ENCODE measurements at places on chromosomes 13 and 19. TPM values are rescaled to one million over a fixed set of nuclear protein-coding genes. Genes with fewer than 3 reads are reported as not detected.

Gene ACER1
- total RNA-seq, result not detected

Gene SLC10A2
- not detected for total RNA-seq

Gene SHISA2
- total RNA-seq, result 0.12 TPM

Gene ARHGAP33
- total RNA-seq, result 2.8 TPM

Gene ZNF557
- 3.5 TPM for total RNA-seq

Gene CPAMD8
- 7.0 TPM for total RNA-seq

Gene ZNF274
- total RNA-seq, result 25.6 TPM

Gene LGALS14
- not detected for total RNA-seq

Gene TGFBR3L
- total RNA-seq, result 2.1 TPM

GRCh38 chr13:110535526-110535925 is 26.0 kb downstream of the RAB20 start:
- H3K27ac ChIP-seq, result no peak overlapping the region
- H3K27me3 ChIP-seq, result no peaks in the 10 kb centered on the region
- H3K4me3 ChIP-seq, result no peak overlapping the region
- peaks cover 28% of the 10 kb centered on the region for H3K4me1 ChIP-seq
- no peaks in the 10 kb centered on the region for H3K36me3 ChIP-seq

DNA sequence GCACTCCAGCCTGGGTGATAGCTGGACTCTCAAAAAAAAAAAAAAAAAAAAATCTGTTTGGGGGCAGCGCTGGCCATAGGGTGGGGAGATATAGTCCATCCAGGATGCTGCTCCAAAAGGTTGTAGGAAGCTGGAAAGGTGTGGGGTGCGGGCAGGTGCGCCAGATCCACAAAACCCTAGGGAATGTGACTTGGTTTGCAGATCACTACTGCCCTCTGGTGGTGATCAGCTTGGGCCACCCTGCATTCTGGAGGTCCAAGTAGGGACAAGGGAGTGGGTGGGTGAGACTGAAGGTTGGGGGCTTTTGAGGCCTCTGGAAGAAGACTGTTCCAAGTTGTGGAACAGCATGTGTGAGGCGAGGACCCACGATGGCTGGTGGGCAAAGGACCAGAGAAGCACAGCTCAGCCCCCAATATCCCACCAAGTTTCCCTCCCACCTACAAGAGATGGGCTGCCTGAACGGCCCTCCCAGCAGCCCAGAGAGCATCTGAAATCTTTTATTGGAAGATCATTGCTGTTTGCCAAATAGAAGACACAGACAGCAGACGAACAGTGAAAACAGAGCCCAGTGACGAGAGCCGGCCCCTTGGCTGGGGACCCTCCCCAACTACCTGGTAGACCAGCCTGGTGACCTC is 10.4 kb upstream of the TYK2 start:
- peak; percentile 45 for DNase-seq
- no peak overlapping the region for H3K4me3 ChIP-seq
- H3K27me3 ChIP-seq, result no peaks in the 10 kb centered on the region
- no peak overlapping the region for H3K27ac ChIP-seq
- H3K4me1 ChIP-seq, result peaks cover 8% of the 10 kb centered on the region
- H3K36me3 ChIP-seq, result peaks cover 56% of the 10 kb centered on the region

GRCh38 chr19:11020982-11021759 is 60.3 kb downstream of the SMARCA4 start:
- no peaks in the 10 kb centered on the region for H3K4me1 ChIP-seq
- no peak for DNase-seq
- no peaks in the 10 kb centered on the region for H3K27me3 ChIP-seq
- no peaks in the 10 kb centered on the region for H3K36me3 ChIP-seq
- H3K27ac ChIP-seq, result no peak overlapping the region
- no peak overlapping the region for H3K4me3 ChIP-seq

DNA sequence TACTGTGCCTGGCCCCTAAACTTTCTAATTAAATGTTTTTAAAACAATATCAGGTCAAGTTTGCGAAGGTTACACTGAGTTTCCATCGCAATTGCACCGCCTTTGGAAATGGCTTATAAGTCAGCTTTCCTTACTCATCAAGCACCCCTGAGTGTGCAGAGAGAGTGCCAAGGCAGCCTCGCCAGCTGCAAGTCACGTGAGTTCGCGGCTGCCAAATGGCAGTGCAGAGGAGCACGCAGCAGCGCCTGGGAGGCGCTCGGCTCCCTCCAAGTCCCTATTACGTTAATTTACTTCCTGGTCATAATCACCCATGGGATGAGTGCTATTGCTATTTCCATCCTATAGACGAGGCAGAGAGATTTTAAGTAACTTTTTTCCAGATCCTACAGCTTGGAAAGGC is 319.6 kb downstream of the TEX29 start:
- H3K27me3 ChIP-seq, result peaks cover 6% of the 10 kb centered on the region
- DNase-seq, result no peak
- no peaks in the 10 kb centered on the region for H3K36me3 ChIP-seq
- H3K4me1 ChIP-seq, result no peaks in the 10 kb centered on the region
- no peak overlapping the region for H3K27ac ChIP-seq

- no peaks in the 10 kb centered on the region for H3K27me3 ChIP-seq
- no peak overlapping the region for H3K27ac ChIP-seq
- no peak overlapping the region for H3K4me3 ChIP-seq
- no peaks in the 10 kb centered on the region for H3K36me3 ChIP-seq
- no peak for DNase-seq
These were observed 389.2 kb downstream of the NDFIP2 start for GRCh38 chr13:79870123-79870522.

- no peak overlapping the region for H3K4me3 ChIP-seq
- H3K36me3 ChIP-seq, result no peaks in the 10 kb centered on the region
These were observed 1.2 kb downstream of the SLC7A9 start for GRCh38 chr19:32868206-32868950.

DNA sequence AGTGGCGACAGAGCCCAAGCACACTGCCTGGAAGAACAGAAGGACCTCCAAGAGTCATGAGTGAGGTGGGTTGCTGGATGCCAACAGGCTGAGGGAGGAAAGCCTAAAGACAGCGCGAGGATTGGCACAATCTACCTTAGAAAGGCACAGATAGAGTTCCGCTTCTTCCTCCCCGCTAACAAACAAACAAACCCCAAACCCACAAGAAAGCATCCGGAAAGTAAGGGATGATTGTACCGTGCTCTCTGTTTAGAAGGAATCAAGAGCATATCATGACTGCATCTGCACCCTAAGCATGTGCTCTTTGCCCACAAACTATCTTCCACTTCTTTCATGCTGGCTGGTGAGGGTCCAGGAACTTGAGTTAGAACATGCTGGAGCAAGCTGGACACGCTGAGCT is 233.0 kb upstream of the KLF12 start:
- no peaks in the 10 kb centered on the region for H3K27me3 ChIP-seq
- H3K4me1 ChIP-seq, result no peaks in the 10 kb centered on the region
- no peak overlapping the region for H3K27ac ChIP-seq
- no peaks in the 10 kb centered on the region for H3K36me3 ChIP-seq
- DNase-seq, result no peak

GRCh38 chr19:32318884-32319520 is 26.4 kb upstream of the ZNF507 start:
- no peak overlapping the region for H3K4me3 ChIP-seq
- no peaks in the 10 kb centered on the region for H3K4me1 ChIP-seq
- H3K36me3 ChIP-seq, result no peaks in the 10 kb centered on the region
- no peak overlapping the region for H3K27ac ChIP-seq

- H3K4me1 ChIP-seq, result no peaks in the 10 kb centered on the region
- no peak overlapping the region for H3K4me3 ChIP-seq
- no peak overlapping the region for H3K27ac ChIP-seq
- DNase-seq, result no peak
- H3K36me3 ChIP-seq, result no peaks in the 10 kb centered on the region
These were observed 531.4 kb upstream of the NBEA start for GRCh38 chr13:34410678-34411077.

GRCh38 chr19:50039968-50040367 is 14.2 kb downstream of the ZNF473 start:
- no peaks in the 10 kb centered on the region for H3K27me3 ChIP-seq
- H3K36me3 ChIP-seq, result peaks cover 20% of the 10 kb centered on the region
- no peak overlapping the region for H3K4me3 ChIP-seq
- no peak for DNase-seq

DNA sequence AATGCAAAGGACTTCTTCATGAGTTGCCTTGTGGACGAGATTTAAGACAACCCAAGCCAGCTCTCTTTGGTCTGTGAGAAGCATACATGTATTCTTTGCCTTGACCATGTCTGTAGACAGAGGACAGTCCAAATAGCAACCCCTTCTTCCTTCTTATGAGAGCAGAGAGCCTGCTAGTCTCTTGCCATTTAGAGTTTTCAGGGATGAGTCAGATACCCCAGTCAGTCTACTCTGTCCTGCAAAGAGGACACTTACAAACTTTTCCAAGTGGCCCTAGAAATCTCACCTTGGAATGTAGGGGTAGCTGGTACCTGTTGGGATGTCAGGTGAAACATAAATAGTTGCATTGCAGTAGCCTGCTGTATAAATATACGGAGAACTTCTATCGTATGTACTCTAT is 36.7 kb downstream of the DNAJC3 start:
- no peaks in the 10 kb centered on the region for H3K4me1 ChIP-seq
- no peaks in the 10 kb centered on the region for H3K27me3 ChIP-seq
- H3K4me3 ChIP-seq, result no peak overlapping the region
- peaks cover 11% of the 10 kb centered on the region for H3K36me3 ChIP-seq

DNA sequence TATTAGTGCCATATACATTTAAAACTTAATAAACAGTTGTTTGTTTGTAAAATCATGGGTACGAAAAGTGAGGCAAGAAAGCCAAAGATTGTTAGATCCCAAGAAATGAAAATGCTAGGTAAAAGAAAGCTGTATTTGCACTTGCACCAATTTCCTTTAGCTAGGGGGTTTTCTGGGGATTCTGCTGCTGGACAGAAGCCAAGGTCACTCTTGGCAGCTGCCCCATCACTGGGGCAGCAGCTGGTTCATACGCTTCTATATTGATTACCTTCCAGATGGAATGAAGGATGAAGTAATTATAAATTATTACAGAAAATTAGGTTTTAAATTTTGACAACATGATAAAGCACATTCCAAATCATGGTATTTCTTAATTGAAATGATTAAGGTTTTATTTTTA is 127.4 kb downstream of the SLITRK5 start:
- no peak overlapping the region for H3K27ac ChIP-seq
- DNase-seq, result no peak
- H3K4me3 ChIP-seq, result no peak overlapping the region

DNA sequence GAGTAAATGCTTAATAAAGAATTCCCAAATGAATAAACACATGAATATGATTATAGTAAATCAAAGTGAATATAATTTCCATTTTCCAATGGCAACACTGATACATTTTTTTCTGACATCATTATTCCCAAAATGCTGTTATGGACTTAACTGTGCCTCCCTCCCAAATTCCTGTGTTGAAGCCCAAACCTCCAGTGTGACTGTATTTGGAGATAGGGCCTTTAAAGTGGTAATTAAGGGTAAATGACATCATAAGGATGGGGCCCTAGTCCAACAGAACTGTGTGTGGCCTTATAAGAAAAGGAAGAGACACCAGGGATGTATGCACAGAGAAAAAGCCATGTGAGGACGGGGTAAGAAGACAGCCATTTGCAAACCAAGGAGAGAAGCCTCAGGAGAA is 19.1 kb upstream of the CCNA1 start:
- H3K27me3 ChIP-seq, result no peaks in the 10 kb centered on the region
- no peaks in the 10 kb centered on the region for H3K36me3 ChIP-seq
- DNase-seq, result no peak
- H3K4me3 ChIP-seq, result no peak overlapping the region
- no peak overlapping the region for H3K27ac ChIP-seq

DNA sequence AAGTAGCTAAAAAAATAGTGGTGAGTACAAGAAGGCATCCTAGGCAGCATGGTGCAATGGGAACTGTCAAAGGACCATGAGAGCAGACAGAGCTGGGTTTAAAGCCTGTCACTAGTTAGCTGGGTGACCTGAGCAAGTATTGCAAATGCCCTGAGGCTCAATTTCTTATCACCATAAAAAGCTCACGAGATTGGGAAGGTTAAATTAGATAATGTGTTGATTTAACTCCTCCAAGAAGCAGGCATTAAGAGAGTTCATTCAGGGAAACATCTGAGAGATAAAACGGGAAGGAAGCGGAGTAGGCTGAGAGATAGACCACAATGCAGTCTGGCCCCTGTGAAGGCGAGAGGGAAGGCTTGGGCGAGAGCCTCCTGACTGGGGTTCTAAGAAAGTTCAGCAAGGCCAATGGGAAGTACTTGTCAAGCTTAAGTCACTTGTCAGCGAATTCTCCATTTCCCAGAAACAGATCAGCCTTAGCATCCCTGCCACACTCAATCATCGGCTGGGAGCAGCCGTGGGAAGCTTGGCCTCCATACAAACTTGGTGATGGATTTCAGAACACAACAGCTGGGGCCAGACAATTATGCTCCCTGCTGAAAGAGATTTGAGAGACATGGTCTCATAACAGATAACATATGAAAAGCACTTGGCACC is 105.5 kb downstream of the POU4F1 start:
- no peak overlapping the region for H3K4me3 ChIP-seq
- no peak overlapping the region for H3K27ac ChIP-seq
- H3K4me1 ChIP-seq, result no peaks in the 10 kb centered on the region
- DNase-seq, result no peak

DNA sequence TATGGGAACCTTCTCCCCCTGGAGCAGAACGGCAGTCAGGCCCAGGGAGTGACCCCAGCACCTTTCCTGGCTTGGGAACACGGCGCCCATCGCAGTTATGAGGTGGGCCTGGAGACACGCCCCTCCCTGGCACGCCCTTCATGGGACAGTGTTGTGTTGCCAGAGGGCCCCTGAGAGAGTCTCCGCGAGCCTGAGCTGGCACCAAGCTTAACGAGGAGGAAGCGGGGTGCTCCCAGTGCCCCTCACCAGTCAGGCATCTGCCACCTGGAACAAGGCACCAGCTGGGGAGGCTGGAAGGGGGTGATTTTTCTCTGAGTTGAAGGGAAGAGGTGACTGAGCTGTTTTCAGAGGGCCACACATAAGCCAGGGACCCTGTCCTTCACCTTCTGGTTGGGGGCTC is 180.6 kb downstream of the KDM4B start:
- H3K4me3 ChIP-seq, result no peak overlapping the region
- no peak for DNase-seq
- H3K36me3 ChIP-seq, result peaks cover 75% of the 10 kb centered on the region
- H3K27ac ChIP-seq, result no peak overlapping the region
- no peaks in the 10 kb centered on the region for H3K27me3 ChIP-seq
- H3K4me1 ChIP-seq, result no peaks in the 10 kb centered on the region

DNA sequence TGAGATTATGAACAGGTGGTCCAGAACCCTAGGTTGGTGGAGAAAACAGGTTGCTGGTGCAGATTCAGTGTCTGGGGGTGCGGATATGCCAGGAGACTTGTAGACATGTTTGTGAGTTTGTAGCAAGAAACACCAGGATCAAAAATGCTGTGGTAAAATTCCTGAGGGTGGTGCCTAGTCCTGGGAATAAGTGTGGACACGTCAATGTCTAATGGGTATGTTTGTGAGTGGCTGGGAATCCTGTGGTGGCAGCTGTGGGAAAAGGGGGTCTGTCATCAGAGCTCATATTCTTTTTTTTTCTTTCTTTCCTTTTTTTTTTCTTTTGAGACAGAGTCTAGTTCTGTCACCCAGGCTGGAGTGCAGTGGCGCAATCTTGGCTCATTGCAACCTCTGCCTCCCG is 7.2 kb downstream of the ZNF708 start:
- peaks cover 13% of the 10 kb centered on the region for H3K36me3 ChIP-seq
- no peak overlapping the region for H3K4me3 ChIP-seq
- no peaks in the 10 kb centered on the region for H3K27me3 ChIP-seq
- DNase-seq, result no peak
- H3K27ac ChIP-seq, result peak overlapping the region; percentile 62
- peaks cover 18% of the 10 kb centered on the region for H3K4me1 ChIP-seq

- no peaks in the 10 kb centered on the region for H3K27me3 ChIP-seq
- H3K4me1 ChIP-seq, result no peaks in the 10 kb centered on the region
- no peaks in the 10 kb centered on the region for H3K36me3 ChIP-seq
- DNase-seq, result no peak
- H3K27ac ChIP-seq, result no peak overlapping the region
These were observed 65.6 kb downstream of the ADGRE1 start for GRCh38 chr19:6952956-6953355.

GRCh38 chr13:39875111-39875987 is 219.9 kb downstream of the COG6 start:
- DNase-seq, result no peak
- no peak overlapping the region for H3K4me3 ChIP-seq
- peaks cover 44% of the 10 kb centered on the region for H3K4me1 ChIP-seq
- H3K27me3 ChIP-seq, result no peaks in the 10 kb centered on the region
- H3K36me3 ChIP-seq, result no peaks in the 10 kb centered on the region
